ENCODE measurements at places on chromosomes 4 and X.
A peak's percentile ranks its signal among the peaks of the same experiment; 100 is the strongest.

DNA sequence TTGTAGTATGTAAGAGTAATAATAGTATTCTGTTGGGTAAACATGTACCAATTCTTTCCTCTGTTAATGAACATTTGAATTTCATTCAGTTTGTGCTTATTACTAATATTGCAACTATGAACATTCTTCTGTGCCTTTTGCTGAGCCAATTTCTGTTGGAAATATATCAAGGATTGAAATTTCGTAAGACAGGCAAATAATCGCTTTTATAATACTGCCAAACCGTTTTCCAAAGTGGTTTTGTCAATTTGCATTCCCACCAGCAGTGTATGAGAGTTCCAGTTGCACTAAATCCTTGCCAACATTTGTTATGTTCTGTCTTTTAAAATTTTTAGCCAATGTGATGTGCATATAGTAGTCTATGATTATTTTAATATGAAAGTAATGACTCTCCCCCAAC is 38.6 kb downstream of the MAGEB17 start:
- no peak for DNase-seq

GRCh38 chrX:138711399-138712347 is at the start of gene FGF13:
Gene FGF13 (minus strand): TSS chrX:138711717. CDS start chrX:138711003, 714 bp downstream.
- peak; percentile 48 for DNase-seq

GRCh38 chr4:10180927-10181744 is 64.5 kb upstream of the WDR1 start:
- no peak for DNase-seq

- no peak for DNase-seq
These were observed 1.2 kb downstream of the BCOR start for GRCh38 chrX:40096395-40097091.

GRCh38 chrX:144275367-144275766 is 391.5 kb downstream of the UBE2NL start:
- DNase-seq: no peak

- no peak for DNase-seq
These were observed 10.9 kb upstream of the PGM2 start for GRCh38 chr4:37815591-37815990.
